ENCODE measurements at places on chromosomes 1 and 21.

DNA sequence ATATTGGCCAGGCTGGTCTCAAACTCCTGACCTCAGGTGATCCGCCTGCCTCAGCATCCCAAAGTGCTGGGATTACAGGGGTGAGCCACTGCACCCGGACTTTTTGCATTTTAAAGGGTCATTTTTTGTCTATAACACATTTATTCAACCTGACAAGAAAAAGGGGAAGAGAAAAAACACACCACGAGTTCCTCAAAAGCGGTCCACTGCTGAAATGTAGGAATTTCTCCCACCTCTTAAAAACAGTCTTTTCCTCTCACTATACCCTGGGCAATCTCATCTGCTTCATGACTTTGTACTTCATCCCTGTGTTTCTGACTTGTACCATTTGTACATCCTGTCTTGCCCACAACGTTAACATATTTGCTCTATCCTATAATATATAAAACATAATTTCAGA is 413.3 kb upstream of the PTBP2 start:
- no peak for DNase-seq

- DNase-seq, result no peak
Observed at GRCh38 chr21:30984889-30985288, 53.4 kb downstream of the KRTAP19-8 start.

DNA sequence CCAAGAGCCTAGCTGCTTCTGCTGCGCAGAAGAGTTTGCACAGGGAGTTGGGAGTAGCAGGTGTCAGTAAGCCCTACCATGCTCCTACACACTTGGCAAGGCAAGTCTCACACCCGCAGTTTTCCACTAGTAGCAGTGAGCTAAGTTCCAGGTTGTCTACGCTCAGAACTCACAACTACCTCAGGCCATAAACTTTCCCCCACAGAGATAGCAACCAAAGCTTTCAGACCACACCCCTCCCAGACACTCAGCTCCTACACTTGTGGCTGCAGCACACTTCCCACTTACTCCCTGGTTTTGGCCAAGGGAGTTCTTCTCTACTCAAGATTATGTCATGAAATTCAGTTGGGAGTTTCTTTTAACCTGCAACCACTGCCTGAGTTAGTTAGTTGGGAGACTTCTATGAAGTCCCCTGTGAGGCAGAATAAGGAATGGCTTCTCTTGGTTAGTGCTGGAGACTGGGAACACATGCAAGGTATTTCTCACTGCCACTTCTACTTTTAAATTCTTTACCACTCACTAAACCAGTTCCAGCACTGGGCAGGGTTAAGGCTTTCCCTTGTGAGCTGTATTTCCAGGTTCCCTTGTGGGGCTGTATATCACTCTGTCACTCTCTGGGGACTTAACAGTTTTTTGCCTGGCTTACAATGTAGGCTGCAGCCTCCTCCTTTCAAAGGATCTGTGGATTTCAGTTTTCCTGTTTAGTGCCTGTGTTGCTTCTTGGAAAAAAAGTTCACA is 18.3 kb upstream of the MAB21L3 start:
- DNase-seq, result no peak

GRCh38 chr1:100626397-100626796 is 88.5 kb downstream of the GPR88 start:
- DNase-seq, result no peak

- DNase-seq, result no peak
Observed at GRCh38 chr1:115181231-115181630, 91.9 kb upstream of the TSPAN2 start.

DNA sequence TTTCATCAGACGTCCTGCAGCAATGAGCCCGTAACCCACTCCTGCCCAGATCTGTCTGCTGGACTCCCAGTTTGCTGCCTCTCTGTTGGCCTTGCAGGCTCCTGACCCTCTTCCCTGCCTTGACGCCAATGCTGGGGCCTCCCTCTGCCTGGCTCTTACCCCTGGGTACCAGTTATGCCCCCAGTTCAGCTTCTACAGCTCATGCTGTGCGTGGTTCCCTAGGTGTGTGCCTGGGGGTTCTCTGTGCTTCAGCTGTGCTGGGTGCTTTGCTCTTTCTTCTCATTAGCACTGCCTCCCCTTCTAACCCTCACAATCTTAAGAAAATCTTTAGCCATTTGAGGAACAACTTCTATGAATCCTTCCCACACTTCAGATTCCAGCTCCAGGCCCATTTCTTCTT is 151.4 kb downstream of the ZSCAN20 start:
- no peak for DNase-seq

DNA sequence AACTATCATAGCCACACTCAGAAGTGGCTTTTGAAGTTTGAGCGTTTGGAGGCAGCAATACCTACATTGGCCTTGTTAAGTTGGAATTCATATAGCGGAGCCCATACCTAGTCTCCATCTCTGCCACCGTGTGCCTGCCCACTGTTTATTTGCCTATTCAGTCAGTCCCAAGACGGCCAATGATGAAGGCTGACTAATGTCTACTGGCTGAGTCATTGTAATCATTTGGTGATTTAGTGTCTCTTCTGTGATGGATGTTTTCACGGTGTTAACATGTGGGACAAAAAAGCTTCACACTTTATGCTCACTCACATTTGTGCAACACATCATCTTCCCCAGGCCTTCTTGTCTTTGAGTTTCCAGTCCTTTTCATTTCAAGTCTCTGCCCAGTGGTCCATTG is 92.6 kb upstream of the PBX1 start:
- DNase-seq, result no peak

All from CD4-positive, alpha-beta T cell treated with Interleukin-12 subunit alpha and Interleukin-12 subunit beta, for 1 hour (primary cell).